Right forelimb (tissue), 1 donor: ENCODE measurements at places on chromosomes 2 and 18.

DNA sequence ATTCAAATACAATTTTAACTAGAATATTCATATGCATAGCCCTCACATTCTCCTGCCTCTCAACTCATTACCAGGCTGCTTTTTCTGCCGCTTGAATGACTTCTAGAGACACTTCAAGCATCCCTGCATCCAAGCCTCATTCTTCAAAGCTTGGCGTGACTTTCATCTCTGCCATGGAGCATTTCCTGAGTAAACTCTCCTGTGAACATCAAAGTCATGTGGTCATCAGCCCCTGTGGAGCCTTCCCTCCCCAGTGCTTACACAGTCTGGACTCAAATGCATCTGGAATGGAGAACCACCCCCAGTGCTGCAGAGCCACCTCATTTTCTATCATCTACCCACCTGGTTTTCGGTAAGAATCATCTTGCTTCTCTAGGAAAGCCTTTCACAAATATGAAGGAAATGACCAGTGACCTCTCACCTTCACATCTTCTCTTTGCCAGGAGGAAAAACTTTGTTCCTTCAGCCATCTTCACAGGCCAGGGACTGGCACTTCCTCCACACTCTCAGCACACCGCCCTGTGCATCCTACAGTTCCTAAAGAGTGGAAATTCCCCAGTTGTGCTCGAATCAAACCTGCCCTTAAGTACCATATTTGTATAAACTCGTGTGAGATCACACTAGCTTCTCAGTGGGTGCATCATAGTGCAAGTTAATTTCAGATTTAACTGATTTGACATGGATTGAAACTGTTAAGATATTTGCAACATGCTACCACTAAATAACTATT lies 116.4 kb downstream of the COL6A3 start:
- DNase-seq = no peak

GRCh38 chr2:74083750-74084149 lies 64.0 kb downstream of the BOLA3 start:
- DNase-seq = no peak

DNA sequence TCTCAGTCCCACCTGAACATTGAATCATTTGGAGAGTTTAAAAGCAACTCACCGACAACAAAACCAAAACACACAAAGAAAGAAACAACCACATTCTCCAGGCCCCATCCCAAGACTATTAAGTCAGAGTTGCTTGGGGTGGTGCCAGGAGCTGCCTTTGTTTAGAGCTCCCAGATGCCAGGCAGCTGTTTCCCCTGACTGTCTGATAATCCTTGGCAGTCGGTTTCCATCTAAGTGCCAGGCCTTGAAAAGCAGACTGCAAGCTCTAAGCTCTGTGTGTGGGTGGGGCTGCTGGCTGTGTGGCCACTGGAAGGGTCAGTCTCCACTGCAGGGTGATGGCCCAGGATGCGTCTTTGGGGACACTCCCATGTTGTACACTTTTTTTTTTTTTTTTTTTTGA lies 255.3 kb upstream of the AGAP1 start:
- peak; percentile 79 for DNase-seq

DNA sequence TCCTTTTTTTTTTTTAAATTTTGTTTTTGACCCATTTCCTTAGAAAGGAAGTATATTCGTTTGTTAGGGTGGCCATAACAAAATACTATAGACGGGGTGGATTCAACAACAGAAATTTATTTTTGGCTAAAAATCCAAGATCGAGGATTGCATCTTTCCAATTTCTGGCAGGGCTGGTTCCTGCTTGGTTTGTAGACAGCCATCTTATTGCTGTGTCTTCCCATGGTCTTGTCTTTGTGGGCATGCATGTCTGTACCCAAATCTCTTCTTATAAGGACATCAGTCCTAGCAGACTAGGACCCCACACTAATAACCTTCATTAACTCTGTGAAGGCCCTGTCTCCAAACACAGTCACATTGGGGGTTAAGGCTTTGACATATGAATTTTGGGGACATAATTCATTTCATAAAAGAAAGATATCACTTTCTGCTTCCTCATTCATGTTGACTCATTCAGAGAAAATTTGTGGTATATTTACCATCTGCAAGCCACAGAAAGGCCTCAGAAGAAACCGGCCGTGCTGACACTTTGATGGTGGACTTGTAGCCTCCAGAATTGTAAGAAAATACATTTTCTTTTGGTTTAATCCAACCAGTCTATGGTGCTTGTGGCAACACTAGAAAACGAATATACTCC lies 262.1 kb downstream of the LPIN1 start:
- no peak for DNase-seq

DNA sequence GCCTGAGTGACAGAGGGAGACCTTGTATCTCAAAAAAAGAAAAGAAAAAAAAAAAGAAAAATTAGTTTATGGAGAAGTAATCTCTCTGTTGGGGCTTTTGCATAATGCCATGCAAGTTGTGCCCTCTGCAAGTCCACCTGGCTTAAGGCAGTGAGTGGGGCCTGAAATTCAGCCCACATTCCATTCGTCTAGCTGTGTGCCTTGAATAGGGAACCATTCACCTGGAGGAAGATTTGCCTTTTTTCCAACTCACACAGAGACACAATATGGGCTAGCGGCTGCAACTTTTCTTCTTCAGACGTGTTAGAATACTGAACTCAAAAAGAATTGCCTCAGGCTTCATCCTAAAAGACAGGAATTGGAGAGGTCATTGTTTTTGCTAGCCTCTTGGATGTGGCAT lies 160.0 kb upstream of the STON1 start:
- DNase-seq = no peak

DNA sequence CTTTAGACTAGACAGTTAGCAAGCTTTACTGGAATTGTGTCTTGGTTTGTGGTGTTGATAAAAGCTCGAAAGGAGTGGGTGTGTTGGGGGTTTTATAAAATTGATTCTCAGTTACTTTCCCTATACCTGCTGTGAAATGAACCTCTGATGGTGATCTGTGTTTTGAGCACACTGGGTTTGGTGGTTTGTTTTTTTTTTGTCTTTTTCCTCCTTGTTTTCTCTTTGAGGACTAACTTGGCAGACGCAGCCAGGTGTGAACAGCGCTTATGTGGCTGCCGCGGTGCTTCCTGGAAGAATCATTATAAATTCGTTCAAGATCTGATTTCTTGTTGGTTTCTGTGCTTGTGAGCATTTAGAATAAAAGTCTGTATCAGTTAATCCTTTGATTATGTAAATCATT lies 28.5 kb downstream of the GRHL1 start:
- DNase-seq = no peak

GRCh38 chr2:20168048-20168726 lies 56.7 kb downstream of the SDC1 start:
- peak; percentile 63 for DNase-seq

- no peak for DNase-seq
These were observed 145.5 kb downstream of the FTCDNL1 start for GRCh38 chr2:199705538-199705937.

- DNase-seq = no peak
These were observed 31.0 kb downstream of the RAB10 start for GRCh38 chr2:26064846-26065245.

- DNase-seq = no peak
These were observed 62.5 kb downstream of the ONECUT2 start for GRCh38 chr18:57497372-57498294.

- DNase-seq = no peak
These were observed 82.1 kb downstream of the ZBTB7C start for GRCh38 chr18:48326901-48327675.

GRCh38 chr18:36496022-36496421 lies 198.5 kb downstream of the FHOD3 start:
- no peak for DNase-seq

GRCh38 chr2:168848225-168848624 lies 42.0 kb downstream of the SPC25 start:
- DNase-seq = no peak

DNA sequence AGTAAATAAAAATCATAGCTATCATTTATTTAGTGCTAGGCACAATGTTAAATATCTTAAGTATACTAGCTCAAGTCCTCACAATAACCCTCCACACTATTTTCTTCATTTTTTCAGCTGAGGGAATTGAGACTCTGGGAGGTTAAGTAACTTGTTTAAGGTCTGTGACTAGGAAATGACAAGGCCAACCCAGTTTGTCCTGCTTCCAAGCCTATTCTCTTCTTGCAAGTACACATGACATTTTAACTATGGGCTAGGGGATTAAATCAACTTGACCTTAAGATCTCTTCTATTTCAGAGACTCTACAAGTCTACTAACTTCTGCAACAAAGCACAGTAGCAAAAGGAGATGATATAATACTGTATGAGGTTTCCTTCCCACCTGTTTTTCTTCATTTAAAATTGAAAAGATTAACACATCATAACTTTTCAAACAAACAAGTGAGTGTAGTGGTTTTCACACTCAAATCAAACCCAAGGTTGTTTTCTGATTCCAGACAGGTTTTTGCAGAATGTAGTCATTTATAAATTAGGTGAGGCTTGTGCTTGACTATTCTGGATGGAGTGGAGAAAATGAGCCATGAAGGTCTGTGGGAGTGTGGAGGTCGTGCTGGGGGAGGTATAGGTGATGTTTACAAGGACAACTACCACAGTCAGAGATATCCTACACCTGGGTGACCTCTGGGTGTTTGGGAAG lies 57.0 kb downstream of the CD28 start:
- DNase-seq = no peak

DNA sequence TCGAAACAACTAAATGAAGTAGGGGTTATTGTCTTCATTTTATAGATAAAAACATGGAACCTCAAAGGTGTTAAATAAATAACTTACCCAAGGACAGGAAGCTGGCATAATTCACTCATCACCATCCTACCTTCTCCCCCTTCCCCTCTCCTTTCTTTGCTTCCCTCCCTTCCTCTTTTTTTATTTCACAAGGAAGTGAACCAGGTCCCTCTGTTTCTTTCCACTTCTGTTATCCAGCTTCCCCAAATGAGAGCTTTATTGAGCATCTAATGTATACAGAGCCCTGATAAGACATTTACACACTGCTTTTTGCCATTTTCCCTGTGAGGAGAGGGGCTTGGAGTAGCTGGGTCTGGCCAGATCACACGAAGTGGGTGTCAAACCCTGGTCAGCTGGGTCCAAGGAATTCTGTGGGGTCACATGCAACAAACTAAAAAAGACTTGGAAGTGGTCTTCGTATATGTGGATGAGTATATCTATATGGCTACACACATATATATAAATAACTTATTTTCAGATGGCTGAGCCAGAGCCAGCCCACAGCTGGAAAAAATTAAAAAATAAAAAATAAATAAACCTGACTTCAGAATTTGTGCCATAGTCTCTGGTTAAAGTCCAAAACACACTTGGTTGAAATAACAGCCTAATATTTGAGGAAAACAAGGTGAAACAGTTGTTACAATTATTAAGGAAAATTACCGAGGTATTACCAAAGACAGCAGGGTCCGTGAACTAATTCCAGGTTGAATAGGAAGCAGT lies 49.3 kb upstream of the FOSL2 start:
- no peak for DNase-seq

- DNase-seq = no peak
These were observed 930.2 kb upstream of the LRRTM1 start for GRCh38 chr2:81234711-81235110.

DNA sequence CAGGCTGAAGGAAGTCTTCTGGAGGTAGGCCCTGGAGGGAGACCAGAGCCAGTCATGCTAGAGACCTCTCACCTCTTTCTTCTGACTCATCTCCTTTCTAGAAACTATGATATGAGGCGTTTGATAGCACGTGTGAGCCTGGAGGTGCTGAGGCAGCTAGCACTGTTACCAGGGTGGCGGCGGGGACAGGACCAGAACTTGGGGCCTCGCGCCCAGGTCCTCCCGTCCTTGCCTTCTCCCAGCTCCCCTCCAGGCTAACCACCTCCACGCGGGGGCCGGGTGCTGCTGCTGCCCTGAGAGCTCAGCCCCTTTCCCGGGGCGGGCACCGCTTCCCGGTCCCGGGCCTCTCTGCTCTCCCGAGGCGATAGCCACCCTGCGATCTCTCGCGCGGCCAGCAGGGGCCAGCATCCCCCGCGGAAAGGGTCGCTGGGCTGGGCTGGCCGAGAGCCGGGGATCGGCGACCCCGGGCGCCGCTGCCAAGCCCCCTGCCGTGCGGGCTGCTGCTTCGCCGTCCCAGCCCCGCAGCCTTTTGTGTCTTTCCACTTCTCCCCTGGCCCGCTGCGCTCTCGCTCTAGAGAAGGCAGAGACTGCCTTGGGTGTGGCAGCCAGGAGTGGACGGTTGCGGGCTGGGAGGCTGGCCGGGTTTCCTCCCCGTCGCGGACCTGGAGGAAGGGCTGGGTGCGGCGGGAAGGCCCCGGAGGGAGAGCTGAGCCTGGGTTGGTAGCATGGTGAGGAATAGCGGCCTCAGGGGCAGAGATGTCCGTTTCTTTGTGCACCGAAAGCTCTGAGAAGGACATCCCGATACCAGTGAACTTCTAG lies 49.1 kb downstream of the TMEM17 start:
- peak; percentile 89 for DNase-seq

- no peak for DNase-seq
These were observed 11.6 kb upstream of the NCK2 start for GRCh38 chr2:105732955-105733607.

- DNase-seq = no peak
These were observed 131.3 kb downstream of the INO80D start for GRCh38 chr2:205954707-205955106.

- no peak for DNase-seq
These were observed 36.9 kb downstream of the TRAK2 start for GRCh38 chr2:201414099-201415023.

- no peak for DNase-seq
These were observed 256.6 kb upstream of the CTAGE1 start for GRCh38 chr18:22674272-22674671.

GRCh38 chr2:219207884-219208740 lies 1.5 kb downstream of the ZFAND2B start:
- no peak for DNase-seq

DNA sequence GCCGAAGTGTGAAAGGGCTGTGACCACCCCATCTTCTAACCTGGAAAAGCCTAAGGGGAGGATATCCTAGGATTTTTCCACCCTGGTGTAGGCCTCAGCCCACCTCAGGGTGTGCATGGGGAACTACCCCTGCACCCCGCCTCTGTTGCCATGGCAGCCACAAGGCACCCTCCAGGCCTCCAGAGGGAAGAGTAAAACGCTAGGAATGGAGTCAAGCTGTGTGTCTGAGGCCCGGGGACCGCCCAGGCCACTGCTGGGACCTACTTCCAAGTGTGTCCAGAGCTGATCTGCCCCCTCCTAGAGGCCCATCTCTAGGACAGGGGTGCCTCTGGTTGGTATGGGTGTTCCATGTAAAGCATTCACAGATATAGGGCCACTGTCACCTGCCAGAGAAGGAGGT lies 86.7 kb downstream of the PLB1 start:
- DNase-seq = no peak

- DNase-seq = no peak
These were observed 49.8 kb upstream of the NAB1 start for GRCh38 chr2:190599073-190599472.

GRCh38 chr18:37316468-37316867 lies 249.1 kb downstream of the CELF4 start:
- no peak for DNase-seq
